ENCODE measurements at places on chromosomes 1 and 21.

DNA sequence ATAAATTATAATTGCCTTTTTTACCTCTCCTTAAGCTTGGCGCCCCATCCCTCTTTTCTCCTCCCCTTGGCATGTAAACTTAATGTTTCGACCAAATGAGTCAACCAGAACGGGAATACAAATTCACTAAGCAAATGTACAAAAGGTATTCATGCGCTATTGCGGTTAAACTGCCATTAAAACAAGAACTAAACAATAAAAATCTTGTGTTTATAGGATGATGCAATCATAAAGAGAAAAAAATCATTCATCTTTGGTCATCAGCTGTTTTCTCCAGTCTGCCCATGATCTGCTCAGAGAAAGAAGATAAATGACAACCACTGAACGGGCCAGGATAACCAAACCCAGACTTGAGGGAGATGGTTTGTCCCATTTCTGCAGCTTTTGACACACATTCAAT is 534.2 kb upstream of the PLXNA2 start:
- DNase-seq, result no peak

DNA sequence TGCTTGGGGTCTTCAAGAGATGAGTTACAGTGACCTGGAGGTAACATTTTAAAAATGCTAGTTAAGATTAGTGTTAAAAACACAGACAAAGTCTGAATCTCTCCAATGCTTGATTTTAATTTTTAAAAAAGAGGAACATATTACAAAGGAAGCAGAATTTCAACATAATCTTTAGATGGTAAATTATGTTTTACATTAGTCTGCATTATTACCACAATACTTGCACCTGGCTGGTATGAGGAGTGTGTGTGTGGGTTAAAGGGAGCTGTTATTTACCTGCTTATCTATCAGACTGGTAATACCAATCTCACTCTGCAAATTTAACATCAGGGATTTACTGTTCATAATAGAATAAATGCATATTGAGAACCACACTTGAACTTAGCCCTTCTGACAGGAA is 10.3 kb upstream of the KCNJ15 start:
- no peak for DNase-seq

DNA sequence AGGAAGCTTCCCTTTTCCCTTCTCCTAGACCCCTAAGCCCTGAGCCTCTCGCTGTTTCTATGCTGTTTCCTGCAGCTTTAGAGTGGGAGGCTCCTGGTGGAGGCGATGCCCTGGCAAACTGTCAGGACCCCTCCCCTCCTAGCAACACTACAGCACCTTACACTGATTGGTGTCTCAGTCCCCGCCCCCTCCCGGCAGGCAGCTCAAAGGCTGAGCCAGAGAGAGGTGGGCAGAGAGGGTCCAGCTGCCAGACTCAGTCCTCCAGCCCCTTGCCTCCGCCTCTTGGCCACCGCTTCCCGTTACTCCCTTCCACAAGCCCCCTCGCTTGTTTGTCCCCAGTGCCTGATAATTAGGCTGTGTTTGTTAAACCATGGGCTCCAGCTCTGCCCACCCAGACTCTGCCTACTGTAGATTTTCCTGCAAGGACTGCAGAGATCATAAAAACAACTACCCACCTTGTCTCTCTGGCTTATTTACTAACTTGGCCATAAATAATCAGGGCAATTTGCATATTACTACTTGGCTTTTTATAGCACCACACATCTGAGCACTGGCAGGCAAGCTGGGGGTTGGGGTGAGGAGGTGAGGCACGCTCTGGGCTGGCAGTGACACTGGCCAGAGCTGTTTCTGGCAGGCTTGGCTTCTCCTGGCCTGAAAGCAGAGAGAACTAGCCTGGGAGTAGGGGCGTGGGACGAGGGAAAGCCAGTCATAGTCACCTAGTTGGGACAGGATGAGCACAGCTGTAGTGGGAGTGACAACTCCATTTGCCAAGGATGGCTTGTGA is 107.5 kb downstream of the CSMD2 start:
- no peak for DNase-seq

GRCh38 chr1:185419718-185420117 is 102.7 kb upstream of the IVNS1ABP start:
- no peak for DNase-seq

DNA sequence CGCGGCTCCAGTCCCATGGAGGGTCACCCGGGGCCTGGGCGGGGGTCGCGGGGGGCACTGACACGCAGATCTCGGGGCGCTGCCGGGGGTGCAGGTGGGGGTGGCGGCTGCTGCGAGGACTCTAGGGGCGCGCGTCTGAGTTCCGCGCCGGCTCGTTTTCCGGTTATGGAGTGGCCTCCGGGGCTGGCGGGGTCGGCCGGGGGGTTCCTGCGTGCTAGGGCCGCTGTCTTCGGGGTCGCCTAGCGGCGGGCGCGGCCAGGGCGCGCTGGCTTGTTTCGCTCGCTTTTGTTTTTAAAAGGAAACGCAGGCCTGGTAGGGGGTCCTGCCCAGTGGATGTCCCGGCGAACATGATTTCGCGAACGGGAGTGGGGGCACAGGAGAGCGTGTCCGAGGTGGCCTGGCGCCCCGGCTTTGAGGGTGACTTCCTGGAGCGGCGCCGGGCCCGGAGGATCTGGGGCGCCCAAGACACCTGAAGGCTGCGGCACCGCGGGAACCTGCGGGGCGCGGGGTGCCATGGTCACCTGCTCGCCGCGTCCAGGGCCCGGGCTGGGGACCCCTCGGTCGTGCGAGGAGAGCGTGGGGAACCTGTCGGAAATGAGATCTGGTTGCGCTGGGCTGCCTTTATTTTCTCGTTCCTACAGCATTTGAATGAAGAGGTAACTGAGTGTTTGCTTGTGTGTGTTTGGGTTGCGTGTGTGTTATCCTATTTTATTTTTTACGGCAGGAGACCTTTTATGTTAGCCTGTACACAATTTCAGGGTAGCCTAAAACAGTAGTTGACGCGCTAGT is 618 bp downstream of the ETS2 start:
- no peak for DNase-seq

DNA sequence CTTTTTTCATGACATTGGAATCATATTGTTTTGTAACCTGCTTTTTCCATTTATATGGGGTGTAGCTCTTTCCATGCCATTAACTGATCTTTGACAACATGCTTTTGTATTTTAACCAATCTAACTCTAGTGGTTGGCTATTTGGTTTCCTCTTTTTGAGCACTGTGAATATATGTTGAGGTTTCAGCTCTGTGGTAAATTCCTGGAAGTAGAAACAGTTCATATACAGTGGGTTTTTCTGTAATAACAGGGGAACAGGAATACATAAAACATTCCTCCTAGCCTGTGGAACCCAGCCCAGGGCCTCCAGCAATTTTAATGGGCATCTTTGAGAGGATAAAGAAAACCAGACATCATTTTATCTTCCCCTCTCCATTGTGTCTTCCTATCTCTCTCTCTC is 17.4 kb downstream of the AZIN2 start:
- no peak for DNase-seq

DNA sequence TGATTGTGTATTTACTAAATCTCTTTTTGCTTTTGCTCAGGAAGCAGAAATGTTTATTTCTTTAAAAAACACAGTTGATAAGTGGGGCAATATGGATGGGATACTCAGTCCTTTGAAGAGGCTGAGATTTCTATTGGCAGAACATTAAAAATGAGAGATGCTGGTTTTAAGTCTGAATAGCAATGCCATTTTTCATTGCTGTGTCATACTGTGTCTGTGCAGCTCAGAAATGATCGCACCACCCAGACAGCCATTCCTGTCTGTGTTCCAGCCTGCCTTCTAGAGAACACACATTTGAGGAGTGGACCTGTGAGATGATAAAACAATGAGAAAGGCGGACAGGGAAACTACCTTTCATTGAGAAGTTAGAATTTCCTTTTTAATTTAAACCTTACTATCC is 231.2 kb upstream of the USP24 start:
- DNase-seq, result no peak

DNA sequence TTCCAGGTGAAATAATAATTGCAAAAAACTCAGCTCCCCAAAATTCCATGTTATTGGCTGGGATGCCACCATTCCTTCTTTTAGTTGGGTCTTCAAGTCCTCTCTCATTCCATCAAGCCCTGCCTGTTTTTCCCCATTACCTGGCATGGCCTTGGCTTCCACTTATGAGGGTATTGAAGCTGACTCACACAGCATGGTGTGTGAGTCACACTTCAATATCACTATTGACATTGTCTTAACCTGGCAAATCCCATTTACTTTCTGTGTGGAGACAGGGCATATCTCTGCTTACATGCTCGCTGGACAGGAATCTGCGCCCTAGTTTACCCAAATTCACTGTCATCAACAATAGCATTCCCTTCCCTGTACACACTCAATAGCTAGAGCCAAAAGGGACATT is 1806.8 kb downstream of the BRINP3 start:
- DNase-seq, result no peak

DNA sequence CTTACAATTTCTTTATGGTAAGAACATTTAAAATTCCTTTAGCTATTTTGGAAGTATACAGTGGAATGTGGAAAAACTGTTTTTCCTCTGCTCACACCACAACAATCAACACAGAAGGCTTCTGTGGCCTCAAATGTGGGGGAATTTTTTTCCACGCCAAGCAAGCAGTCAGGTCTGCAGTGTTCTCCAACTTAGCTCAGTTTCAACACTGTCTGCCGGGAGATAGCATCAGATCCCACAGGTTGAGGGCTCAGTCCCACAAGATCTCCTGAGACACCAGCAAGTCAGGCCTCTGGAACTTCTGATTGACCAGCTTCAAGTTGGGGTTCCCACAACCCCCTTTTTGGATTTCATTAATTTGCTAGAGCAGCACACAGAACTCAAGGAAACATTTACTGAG is 50.3 kb downstream of the PTBP2 start:
- DNase-seq, result no peak

DNA sequence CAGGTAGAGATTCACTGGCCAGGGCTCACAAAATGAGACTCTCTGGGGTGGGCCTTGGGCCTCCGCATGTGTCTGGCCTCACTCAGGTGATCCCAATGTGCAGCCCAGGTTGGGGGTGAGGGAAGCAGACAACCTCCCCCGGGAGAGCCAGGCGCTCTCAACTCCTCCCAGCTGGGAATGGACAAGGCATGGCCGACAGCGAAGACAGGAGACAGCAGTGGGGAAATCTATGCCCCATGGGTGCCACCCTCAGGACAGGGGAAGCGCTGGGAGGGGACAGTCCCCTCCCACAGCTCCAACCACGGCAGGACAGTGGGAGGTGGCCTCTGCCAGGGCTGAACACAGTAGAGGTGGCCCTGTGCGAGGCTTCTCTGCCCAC is 47.7 kb downstream of the PRDM15 start:
- DNase-seq, result no peak

DNA sequence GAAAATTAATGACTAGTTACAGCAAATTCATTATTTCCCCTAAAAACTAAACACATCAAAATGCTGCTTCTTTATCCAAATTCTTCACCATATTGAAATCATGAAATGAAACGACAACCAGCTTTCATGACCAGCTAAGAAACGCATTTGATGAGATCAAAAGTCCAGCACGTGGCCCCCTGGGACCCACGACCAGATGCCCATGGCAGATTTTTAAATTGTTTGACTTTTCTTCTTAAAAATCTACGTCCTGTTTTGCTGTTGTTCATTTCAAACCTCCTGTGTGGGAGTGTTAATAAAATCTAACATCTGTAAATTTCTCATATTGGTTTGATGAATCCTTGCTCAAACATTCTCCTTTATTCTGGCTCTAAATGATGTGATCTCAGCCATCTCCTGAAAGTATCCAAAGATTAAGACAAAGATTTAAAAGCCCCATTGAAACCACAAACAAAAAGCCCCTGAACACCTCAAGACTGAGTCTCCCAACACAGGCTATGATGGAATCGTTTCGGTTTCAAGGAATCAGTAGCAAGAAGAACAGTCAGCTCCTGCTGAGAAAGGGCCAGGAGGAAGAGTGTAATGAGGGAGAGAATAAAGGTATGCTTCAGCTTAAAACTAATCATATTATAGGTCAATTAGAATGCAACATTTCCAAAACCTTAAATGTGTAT is 523.6 kb downstream of the SMYD3 start:
- DNase-seq, result no peak

DNA sequence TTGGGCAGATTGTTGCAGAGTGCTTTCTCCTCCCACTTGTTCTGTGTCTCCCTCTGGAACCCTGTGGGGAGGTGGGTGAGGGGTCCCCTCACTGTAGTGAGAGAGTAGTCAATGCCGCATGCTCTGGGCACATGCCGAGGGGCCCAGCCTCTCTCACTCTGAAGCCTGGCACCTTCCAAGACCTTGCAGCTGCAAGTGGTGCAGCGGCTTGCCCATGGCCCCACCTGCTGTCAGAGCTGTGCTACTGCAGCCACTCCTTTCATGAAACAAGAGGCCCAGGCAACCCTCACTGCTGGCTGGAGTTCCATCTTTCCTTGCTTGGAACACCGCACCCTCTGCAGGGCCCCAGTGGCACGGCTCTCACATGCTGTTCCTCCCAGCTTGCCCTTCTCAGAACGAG is 58.4 kb upstream of the COL6A1 start:
- peak; percentile 33 for DNase-seq

DNA sequence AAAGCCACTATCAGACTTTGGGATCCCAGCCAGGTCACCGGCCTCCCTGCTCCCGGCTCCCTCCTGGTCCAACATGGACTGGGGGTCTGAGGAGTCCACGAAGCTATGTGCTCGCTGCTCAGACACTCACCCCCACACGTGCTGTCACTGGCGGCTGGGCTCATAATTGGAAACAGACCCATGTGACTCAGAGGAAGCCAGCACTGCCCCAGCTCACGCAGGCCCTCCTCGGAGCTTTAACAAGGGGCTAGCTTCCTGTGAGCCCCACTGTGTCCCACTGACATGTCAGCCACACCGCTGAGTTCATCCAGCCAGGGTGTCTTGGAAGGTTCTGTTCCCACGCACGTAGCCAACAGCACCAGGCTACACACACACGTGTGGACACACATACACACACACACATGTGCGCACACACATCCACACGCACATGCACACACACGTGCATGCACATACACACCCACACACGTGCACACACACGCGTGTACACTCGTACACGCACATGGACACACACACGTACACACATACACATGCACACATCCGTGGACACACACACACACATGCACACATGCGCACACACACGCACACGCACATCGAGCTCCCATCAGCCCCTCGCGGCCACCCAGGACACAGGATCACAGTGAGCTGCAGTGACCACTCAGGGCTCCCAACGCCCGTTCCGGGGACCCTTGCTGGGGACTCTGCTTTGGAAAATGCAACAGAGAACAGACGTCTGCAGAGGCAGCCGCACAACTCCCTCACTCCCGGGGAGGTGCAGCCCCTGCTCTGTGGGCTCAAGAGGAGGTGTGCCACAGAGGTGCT is 18.4 kb upstream of the COL6A2 start:
- no peak for DNase-seq

DNA sequence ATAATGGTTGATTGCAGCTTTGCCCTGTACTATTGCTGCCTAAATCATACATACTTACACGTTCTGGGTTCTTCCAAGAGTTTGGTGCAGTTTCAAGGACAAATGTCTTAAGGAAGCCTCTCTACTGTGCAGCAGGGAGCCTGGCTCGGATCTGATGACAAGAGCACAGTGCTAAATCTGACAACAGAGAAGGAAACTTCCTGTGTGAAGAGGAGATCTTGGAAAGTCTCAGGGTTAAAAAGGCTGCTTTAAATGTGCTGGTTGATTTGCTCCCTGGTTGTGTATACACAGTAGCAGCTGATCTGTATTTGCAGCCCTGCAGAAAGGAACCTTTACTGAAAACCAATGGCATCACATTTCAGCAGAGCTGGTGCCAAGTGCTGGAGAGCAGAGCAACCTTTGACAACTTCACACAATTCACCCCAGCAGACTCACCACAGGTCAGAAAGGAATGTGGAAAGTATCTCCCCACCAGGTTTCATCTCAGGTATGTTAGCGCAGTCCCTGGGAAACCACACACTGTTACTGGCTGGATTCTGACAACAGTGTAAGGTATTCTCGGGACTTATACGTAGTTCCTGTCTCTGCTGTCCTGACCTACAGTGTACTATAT is 355.0 kb upstream of the ESRRG start:
- DNase-seq, result no peak
